ENCODE measurements at places on chromosomes 2 and 18.
A peak's percentile ranks its signal among the peaks of the same experiment; 100 is the strongest.

DNA sequence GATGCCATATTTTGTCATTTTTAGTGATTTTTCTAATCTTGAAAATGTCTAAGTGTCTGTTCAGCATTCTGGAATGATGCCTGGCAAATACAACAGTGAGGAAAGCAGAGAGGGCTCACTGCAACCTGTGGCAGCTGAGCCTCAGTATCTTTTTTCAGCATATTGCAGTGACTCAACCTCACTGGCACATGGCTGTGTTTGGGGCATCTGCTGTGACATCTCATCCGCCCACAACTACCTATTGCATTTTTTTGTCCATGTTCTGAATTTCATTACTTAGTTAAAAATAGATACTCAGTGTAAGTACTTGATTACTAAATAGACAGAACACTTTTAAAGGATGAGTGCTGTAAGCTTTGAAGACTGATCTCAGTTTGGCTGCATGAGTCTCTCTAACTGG, 10.7 kb downstream of the BABAM2 start:
- no peak for DNase-seq

GRCh38 chr2:16774980-16775898, 109.6 kb upstream of the CYRIA start:
- no peak for DNase-seq

DNA sequence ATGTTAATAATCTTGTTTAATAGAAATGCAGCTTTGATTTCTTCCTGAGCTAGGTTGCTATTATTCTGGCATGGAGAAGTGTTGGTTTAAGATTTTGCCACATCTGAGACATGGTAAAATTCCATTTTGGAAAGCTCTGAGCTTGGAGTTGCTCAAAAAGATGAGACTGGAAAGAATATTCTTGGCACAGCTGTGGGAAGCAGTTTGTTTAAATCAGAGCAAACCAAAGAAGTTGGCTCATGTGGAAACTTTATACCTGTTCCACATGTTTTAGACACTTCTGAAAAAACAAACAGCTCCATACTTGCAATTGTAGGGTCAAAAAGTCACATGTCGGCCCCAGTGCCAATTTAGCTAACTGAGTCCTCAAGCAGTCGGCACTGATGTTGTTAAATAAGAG, 116.6 kb downstream of the SLC4A3 start:
- DNase-seq: no peak

DNA sequence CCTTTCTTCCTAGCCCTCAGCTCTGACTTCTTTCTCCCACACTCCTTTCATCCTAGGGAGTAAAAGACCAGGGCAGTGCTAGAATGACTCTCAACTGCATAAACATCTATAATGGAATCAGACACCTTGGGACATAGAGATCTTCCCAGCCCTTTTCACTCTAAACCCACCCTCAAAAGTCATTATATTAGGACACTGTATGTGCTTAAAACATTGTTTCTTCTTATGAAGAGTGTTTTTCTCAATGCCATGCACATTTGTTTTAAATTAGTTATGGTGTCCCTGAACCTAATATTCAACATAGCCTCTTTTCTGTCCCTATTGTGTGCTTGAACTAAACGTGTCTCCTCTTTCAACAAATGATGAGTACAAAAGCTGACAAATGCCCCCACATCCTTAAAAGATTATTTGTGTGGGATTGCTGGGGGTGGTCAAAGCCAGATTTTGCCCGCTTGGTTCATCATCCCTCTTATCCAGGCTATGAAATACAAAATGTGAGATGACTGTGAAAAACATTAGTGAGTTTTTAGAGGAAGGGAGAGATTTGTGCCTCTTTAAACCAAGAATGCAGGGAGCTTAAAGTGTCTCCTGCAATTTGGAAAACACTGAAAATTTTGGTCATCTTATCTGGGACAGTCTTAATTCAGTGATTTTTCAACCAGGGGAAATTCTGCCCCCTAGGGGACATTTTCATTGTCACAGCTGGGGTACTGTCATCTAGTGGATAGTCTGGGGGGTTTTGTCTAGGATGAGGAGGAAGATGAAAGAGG, 29.0 kb downstream of the SERPINB5 start:
- peak; percentile 7 for DNase-seq

DNA sequence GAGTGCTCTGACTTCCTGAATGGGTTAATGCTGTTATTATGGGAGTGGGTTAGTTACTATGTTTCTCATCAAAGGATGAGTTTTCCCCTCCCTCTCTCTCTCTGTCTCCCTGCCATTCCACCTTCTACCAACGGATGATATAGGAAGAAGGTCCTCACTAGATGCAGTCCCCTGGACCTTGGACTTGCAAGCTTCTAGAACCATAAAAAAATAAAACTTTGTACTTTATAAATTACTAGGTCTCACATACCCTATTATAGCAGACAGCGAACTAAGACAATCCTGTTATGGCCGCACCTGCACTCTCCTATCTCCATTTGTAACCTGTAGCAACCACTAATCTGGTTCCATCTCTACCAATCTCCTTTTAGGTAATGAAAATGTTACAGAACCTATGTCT, 564.9 kb downstream of the CNTNAP5 start:
- no peak for DNase-seq

DNA sequence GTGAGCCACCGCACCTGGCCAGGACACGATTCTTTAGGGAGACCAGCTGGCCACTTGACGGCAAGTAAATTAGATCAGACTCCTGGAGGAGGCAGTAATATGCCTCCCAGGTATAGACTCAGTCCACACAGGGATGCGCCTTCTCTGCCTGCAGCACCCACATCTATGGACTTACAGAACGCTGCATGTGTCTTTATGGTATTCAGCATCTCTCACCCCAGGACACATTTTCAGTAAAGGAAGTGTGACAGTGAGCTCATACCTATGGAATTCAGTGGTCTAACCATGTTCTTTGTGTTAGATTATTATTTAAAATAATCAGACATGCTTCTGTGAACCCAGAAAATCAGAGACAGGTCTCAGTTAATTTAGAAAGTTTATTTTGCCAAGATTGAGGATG, 5.9 kb upstream of the NARS1 start:
- DNase-seq: no peak

DNA sequence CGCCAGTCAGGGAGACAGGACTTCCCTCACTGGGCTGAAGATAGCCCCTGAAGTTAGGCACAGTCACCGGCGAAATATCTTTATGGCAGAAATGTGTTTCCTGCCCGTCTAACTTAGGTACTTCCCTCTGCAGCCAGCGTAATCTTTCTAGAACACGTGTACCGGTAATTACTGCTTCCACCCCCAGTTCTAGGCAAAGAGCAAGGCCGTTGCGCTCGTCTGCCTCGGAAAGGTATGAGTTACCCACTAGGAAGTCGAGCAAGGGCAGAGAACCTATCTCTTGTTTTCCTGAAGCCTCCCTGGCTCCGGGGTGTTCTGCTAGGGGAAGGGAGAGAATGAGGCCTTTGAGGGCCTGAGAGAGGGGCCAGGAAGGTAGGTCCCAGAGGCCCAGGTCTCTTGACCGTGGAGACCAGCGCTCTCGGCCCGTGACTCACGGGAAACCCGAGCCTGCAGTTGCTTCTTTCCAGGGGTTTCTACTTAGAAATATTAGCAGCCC, 70.0 kb downstream of the TWSG1 start:
- DNase-seq: no peak

- DNase-seq: no peak
These were observed 25.8 kb downstream of the PLEKHA3 start for GRCh38 chr2:178506101-178506500.

- no peak for DNase-seq
These were observed 117.4 kb downstream of the LRATD1 start for GRCh38 chr2:14749884-14750283.

DNA sequence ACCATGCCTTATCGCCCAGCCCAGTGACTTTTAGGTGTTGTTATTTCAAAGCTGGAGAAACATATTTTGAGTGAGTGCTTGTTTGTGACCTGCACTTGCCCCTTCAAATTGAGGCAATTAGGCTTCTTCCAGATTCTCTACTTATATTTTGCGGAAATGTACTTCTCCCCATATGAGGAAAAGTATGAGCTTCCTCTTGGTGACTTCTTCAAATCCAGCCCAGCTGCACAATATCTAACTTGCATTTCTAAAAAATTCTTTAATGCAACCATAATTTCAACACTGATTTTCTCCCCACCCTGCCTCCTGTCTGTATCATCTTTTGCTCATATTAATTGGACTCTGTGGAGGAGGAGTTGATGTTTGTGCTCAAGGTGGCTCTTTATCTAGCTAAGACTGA, 391.2 kb upstream of the POU3F3 start:
- no peak for DNase-seq

GRCh38 chr2:15674637-15675455, 83.2 kb downstream of the DDX1 start:
- DNase-seq: no peak

DNA sequence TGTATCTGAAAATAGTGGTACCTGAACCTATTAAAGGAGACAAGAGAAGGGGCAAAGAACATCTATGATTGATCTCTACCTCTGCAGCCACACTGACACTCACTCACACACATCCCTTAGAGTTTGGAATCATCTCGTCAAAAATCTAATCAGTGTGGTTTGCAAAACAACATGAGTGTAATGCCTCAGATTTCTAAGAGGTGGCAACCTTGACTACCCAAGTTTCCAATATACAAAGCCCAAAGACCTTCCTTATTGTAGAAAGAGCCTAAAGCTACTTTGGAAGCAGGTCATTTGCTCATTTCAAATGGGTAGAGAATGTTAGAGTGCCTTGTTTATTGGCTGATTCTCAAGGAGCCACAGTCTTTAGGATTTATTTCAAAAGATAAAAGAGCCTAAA, 444.9 kb downstream of the ARHGAP15 start:
- no peak for DNase-seq

DNA sequence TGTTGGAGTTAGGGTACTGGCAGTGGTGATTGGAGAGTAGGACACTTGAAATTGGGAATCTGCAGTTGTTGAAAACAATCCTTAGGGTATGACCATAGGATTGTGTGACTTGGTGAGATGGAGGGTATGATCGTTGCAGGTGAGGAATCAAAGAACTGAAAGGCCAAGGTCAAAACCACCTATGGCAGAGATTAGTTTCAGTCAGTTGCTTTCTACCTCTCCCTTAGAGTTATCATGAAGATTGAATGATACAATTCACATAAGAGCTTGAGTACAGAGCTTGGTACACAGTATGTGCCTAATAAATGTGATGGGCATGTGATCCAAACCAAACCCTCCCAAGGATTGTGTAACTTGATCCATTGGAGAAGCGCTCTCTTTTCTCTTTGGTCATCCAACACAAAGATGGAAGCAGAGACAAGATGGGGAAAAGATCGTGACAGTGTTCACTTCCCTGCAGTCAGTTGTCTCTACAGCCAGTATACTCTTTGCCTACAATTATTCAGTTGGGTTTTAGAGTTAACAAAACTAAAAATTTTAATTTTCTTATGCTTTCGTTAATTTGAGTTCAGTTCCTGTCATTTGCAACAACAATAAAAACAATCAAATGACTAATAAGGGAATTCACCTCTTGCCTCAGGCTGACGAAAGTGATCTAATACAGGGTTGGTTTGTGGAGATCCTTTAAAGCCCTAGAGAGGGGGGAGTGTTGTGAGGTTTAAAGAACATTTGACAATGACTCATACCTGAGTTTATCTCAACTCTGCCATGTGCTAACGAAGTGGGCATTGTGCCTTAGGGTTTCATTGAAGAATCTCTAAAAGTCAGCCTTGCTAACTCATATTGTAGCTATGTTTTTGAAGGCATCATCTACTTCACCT, 14.8 kb upstream of the SMAD2 start:
- DNase-seq: peak; percentile 12

DNA sequence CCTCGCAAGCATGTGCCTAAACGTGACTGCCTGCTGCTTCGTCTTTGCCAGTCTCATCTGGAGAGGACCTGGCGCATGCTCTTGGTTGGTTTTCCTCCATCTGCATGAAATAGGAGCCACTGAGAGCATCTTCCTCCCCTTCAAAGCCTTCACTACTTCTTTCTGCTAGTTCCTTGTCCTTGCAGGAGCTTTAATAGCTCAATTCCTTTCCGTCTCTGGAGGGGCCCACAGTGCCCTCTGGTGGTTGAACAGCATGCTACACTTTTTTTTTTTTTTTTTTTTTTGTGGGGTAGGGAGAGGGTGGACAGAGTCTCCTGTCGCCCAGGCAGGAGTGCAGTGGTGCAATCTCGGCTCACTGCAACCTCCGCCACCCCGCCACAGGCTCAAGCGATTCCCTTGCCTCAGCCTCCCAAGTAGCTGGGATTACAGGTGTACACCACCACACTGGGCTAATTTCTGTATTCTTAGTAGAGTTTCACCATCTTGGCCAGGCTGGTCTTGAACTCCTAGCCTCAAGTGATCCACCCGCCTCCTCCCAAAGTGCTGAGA, 59.6 kb downstream of the SP110 start:
- peak; percentile 46 for DNase-seq

DNA sequence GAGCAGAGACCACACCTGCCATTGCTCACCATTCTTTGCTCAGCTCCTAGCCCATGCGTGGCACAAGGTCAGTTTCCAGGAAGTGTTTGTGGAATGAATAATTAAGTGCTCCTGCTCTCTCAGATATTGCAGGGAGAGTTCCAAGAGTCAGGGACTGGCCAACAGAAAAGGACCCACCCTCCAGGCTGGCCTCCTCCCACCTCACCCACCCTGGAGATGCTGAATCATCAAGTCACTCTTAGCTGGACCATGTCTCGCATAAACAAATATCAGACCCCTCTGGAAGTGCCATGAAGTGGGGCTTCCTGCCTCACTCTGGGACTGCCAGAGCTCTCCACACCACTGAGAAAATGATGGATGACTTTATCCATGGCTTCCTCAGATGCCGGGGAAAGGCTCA, 256.0 kb downstream of the TNS1 start:
- no peak for DNase-seq

GRCh38 chr18:14053661-14054060, 78.6 kb downstream of the ZNF519 start:
- no peak for DNase-seq

DNA sequence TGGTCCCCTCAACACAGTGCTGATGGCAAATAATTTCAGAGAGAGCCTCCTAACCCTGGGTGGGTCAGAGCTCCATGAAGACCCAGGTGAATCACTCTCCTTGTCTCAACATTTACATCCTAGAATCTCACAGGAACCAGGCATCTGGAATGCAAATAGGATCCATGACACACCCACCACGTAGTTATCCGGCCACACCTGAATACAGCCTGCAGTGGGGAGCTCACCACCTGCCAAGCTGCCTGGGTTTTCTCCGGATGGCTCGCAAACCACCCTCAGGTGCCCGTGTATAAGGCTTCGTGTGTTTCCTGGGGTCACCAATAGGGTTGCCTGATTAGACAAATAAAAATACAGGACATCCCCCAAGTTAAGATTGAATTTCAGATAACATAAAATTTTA, 9.9 kb downstream of the CHST10 start:
- DNase-seq: no peak

- DNase-seq: no peak
These were observed 74.5 kb downstream of the LRRC30 start for GRCh38 chr18:7305416-7305815.

- peak; percentile 38 for DNase-seq
These were observed 34.1 kb upstream of the RMDN2 start for GRCh38 chr2:37890893-37891495.

DNA sequence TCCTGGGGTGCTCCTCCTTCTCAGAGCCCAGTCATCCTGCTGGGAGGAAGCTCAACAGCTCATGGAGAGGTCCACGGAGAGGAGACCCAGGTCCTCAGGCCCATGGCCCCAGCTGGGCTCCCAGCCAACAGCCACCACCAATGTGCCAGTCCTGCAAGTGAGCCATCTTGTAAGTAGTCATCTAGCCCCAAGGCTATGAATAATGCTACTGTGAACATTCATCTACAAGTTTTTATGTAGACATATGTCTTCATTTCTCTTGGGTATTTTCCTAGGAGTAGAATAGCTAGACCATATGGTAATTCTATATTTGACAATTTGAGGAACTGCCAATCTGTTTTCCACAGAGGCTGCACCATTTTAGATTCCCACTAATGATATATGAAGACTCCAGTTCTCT, 166.1 kb downstream of the MTCL1 start:
- no peak for DNase-seq
